ENCODE measurements at places on chromosomes 4 and X.

GRCh38 chr4:152342293-152342692, 193.6 kb downstream of the FBXW7 start:
- DNase-seq = no peak

GRCh38 chr4:41202820-41203568, 11.3 kb downstream of the APBB2 start:
- no peak for DNase-seq

GRCh38 chr4:70687392-70687791, 940 bp upstream of the UTP3 start:
- no peak for DNase-seq

DNA sequence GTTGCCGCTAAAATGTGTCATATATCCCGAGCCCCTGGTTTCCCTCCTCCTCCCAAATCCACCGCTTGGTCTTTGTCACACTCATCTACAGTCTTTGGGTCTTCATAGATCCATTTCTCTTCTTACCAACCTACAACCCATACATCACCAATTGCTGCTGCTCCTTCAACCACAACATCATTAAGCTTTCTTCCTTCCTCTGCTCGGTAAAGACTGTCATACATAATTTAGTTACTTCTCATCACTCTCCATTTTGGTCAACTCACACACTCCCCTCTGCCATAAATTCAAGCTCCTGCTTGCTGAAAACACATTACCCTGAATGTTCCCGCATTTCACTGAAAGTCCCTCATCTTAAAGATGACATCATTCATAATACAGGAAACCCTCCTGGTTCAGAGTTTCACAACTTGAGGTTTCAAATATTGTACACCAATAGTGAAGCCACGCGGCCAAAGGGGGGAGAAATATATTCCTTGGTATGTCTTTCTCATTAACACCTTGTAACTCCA, 1.7 kb upstream of the DCTD start:
- DNase-seq = no peak

GRCh38 chr4:86554646-86555045, 39.5 kb upstream of the PTPN13 start:
- DNase-seq = no peak

- no peak for DNase-seq
Observed at GRCh38 chr4:169986369-169986768, 39.8 kb downstream of the MFAP3L start.

GRCh38 chr4:108029731-108030130, 40.0 kb downstream of the HADH start:
- DNase-seq = no peak

DNA sequence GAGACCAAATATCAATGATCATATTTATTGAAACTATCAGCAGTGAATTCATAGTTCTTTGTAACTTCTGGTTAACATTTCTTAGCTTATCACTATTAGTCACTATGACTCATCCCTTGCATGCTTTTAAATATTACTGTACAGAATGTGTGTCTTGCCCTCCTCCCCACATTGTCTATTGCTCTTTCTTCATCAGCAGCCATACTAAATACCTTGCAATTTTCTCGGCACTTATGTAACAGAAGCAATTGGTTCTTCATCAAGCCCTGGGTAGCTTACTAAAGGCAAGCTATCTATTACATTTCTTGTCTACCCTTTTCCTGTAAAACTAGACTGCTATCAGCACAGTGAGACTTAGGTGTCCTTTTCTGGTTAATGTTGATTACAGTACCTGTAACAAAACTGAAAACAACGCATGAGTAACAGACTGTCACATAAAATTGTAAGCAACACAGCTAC, 8.2 kb downstream of the KLHL4 start:
- DNase-seq = no peak

GRCh38 chr4:8129785-8130184, 28.8 kb downstream of the ABLIM2 start:
- DNase-seq = no peak

- no peak for DNase-seq
Observed at GRCh38 chrX:83260288-83260687, 247.8 kb upstream of the POU3F4 start.

GRCh38 chr4:114677346-114677979, 78.9 kb downstream of the UGT8 start:
- no peak for DNase-seq

DNA sequence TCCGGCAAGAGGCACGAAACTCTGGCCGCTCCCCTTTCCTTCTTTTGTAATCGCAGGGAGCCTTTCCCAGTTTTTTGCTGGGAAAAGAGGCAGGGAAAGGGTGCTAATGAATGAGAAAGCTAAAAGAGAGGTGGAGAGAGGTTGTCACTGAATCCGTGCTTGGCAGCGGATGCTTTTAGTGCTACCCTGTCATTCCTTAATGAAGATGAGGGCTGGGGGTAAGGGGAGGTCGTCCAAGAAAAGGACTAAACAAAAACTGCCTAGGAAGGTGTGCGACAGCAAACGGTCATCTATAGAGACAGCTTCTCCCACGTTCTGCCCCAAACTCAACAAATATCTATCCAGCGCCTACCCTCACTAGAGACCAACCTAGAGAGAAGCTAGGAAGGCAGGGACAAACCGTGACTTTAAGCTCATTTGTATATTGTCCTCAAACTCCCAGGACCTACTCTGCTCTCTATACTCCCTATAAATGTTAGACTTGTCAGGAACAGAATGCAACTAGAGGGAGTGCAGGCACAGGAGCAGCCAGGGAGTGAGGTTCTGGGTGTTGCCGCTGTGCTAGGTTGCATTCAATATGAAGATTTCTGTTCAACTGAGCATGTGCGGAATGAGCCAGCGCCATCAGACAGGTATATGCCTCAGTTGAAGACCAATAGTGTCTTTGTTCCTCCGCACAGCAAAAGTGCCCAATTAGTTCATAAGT, 777 bp upstream of the CASK start:
- no peak for DNase-seq

GRCh38 chr4:119266153-119266552, 53.6 kb downstream of the USP53 start:
- DNase-seq = no peak

- no peak for DNase-seq
Observed at GRCh38 chr4:10006231-10006600, 15.1 kb downstream of the SLC2A9 start.

DNA sequence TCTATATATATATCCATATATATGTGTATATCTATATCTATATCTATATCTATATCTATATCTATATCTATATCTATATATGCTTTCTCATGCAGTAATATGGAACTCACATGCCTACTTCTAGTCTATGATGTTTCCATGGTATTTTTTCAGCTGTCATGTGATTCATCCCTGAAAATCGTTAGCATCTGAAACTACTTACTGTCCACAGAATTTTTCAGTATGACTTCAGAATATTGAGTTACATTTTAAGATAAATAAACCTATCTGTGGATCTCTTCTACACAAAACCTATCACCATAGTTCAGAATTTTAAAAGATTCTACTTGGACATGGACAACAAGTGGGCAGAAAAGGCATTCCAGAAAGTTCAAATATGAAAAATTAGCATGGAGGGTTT, 855.1 kb upstream of the INTU start:
- DNase-seq = no peak

GRCh38 chrX:68914479-68914946, 85.7 kb downstream of the EFNB1 start:
- no peak for DNase-seq

DNA sequence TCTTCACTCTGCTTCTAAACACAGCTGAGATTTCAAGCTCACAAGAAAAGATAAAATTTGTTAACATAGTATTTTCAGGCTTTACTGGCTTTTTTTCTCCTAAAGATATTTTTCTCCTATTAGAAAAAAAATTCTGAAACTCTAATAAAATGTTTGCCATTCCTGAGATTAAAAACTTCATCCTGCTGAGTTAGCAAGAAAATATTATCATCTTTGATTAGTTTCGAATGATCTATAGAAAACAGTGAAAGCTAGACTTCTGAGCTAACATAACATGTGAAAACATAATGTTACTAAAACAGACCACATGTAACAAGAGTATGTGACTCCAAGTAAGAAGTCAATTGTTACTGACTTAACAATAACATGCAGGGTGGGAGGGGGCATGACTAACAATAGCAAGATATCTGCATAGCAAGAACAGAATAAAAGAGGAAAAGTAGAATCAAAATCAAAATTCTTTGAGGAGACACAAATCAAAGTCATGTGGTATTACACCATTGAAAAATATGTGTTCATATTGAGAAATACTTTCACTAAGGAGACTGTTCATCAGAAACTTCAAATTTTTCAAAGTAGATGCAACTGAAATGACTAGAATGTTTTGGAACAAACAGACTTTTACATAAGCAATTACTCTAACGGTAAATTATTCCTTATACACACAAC, 14.5 kb downstream of the TBCK start:
- no peak for DNase-seq

GRCh38 chr4:11624370-11624769, 195.7 kb upstream of the HS3ST1 start:
- no peak for DNase-seq

- no peak for DNase-seq
Observed at GRCh38 chr4:91838181-91838861, 465.4 kb upstream of the GRID2 start.

GRCh38 chr4:7322166-7322991, 112.4 kb downstream of the PSAPL1 start:
- DNase-seq = no peak

- DNase-seq = no peak
Observed at GRCh38 chr4:151202851-151203455, 74.0 kb upstream of the PRSS48 start.

- no peak for DNase-seq
Observed at GRCh38 chrX:56228914-56229313, 3.2 kb upstream of the KLF8 start.

- no peak for DNase-seq
Observed at GRCh38 chr4:102493794-102494193, 7.4 kb upstream of the NFKB1 start.

GRCh38 chrX:129574214-129574613, 34.2 kb downstream of the OCRL start:
- DNase-seq = no peak

- DNase-seq = no peak
Observed at GRCh38 chrX:151725338-151725614, 9.3 kb upstream of the CNGA2 start.

DNA sequence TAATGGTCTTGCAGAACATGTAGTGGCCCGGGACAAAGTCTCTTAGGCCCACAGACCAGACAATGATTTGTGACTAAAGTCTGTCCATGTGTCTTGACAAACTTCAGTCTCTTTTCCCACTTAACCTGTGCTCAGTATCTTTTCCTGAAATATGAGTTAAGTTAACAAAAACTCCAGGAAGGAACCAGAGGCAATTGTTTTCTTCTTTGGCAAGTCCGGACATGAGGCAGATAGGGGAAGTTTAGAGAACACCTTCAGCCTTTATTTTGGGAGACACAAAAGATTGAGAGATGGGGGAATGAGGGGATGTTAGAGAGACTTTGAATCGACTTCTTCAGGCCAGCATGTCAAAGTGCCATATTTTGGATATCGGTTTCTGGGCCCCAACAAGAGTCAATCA, 80.2 kb upstream of the FRMPD4 start:
- DNase-seq = no peak

DNA sequence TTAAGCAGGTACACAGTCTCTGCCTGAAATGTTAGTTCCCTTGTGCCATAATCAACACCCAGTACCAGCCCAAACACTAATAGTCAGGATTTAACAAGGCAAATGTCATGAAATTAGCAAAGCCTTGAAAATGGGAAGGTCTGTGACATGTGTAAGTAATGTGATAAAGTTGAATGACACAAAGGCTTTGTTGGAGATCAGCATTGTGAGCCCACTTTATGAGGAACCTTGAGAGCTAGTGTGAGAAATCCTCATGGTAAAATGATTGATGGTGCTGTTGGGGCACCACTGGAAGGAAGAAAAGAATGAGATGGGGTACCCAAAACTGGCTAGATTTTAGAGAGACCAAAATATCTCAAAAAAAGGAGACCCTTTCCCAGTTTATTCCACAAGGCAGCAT, 3.3 kb upstream of the LIN54 start:
- no peak for DNase-seq

- no peak for DNase-seq
Observed at GRCh38 chrX:107589243-107589642, 39.1 kb upstream of the PRPS1 start.

- no peak for DNase-seq
Observed at GRCh38 chrX:30900227-30900626, 11.2 kb upstream of the TAB3 start.

- no peak for DNase-seq
Observed at GRCh38 chr4:6121941-6122340, 78.4 kb downstream of the JAKMIP1 start.

DNA sequence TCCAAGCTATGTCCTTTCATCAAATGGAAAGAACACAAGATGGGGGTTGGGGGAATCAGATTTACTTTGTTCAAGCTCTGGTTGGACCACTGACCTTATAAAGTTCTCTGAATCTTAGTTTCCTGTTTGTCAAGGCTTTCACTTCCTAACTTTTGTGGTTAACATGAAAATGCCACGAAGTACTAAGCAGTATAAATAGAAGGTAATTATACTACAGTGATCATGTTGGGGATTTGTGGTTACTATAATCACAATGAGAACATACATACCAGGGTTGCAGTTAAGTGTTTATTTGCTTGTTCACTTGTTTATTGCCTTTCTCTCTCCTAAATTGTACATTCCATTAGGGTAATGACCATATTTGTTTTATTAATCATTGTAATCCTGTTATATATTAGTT, 53.2 kb downstream of the SPRY1 start:
- no peak for DNase-seq

- no peak for DNase-seq
Observed at GRCh38 chrX:31038575-31039326, 33.1 kb downstream of the FTHL17 start.

GRCh38 chr4:16194214-16194613, 32.1 kb downstream of the TAPT1 start:
- no peak for DNase-seq

DNA sequence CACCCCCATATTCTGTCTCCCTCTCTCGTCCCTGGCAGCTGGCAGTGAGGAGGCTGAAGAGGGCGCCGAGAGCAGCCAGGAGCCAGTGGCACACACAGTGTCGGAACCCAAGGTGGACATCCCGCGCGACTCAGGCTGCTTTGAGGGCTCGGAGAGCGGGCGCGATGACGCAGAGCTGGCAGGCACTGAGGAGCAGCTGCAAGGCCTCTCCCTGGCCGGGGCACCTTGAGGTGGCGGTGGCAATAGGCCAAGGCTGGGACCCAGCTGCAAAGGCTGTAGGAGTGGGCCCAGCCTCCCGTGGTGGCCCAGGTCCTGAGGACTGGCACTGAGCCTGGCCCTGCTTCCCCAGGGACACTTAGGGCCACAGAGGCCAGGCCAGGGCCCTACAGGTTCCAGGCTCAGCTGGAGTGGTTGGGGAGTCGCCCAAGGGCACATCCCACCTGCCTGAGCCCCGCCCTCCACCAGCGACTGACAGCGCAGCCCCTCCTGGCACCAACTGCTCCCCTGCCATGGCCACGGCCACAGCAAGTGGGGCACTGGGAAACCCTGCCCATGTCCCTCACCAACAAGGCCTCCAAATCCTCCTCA, 13.9 kb downstream of the SASH3 start:
- DNase-seq = no peak

GRCh38 chrX:111006116-111006515, 89.9 kb upstream of the PAK3 start:
- no peak for DNase-seq

- no peak for DNase-seq
Observed at GRCh38 chr4:73028621-73029020, 40.9 kb downstream of the COX18 start.

GRCh38 chr4:103095080-103095479, 4.6 kb downstream of the BDH2 start:
- DNase-seq = no peak

Measured in activated T-helper 1 cell treated with anti-CD3 and anti-CD28 coated beads, Interleukin-2, amount 50 U/mL, for 16 hours (primary cell).